HFFc6 (cell line): ENCODE measurements at places on chromosomes 4 and X.

DNA sequence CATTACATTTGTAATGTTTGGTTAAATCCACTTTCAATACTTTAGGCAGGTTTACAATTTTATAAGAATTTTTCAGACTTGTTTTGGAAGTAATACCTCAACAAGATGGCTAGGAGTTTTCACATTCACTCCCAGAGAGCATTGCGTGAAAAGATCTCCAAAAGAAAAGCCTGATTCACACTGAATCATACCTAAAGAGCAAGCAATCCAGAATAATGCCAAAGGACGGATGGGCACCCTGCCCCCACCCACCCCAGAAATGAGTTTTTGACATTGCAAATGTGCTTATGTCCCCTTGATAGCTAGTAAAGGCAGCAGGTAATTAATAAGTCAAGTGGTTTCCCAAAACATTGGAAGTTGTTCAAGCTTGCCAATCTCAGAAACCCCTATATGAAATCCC, 557.7 kb upstream of the TENM3 start:
- peak; percentile 45 for DNase-seq

DNA sequence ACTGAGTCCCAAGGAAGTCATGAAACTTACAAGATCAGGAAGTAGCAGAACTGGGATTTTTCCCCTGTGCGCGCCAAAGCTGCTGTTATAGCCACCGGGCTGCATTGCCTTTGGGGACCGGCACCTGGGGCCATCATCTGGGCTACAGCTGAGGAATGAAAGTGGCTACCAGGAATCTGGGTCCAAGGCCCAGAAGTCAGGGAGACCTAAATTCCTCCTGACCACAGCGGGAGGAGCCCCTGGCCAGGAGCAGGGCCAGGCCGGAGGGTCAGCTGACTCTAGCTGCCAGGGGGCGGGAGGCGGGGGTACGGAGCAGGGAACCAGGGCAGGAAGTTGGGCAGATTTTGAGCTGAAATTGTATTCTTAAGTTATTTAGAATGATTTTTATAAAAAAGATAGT, 242.4 kb downstream of the EVC2 start:
- no peak for DNase-seq

GRCh38 chrX:131288738-131289511, at the start of gene IGSF1:
Gene IGSF1 (minus strand): TSS chrX:131289306. CDS start chrX:131286674, 2,632 bp downstream.
- DNase-seq, result no peak

GRCh38 chr4:156594624-156595023, 377.0 kb downstream of the PDGFC start:
- DNase-seq, result no peak

DNA sequence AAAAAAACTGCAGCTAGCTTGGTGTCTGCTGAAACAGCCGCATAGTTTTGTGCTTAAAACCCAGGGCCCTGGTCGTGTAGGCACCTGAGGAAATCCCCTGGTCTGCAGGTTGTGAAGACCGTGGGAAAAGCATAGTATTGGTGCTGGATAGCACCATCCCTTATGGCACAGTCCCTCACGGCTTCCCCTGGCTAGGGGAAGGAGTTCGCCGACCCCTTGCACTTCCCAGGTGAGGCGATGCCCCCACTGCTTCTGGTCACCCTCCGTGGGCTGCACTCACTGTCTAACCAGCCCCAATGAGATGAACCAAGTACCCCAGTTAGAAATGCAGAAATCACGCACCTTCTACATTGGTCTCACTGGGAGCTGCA, 1105.1 kb downstream of the STPG2 start:
- DNase-seq, result no peak

GRCh38 chr4:101419336-101420135, 72.2 kb upstream of the PPP3CA start:
- no peak for DNase-seq

DNA sequence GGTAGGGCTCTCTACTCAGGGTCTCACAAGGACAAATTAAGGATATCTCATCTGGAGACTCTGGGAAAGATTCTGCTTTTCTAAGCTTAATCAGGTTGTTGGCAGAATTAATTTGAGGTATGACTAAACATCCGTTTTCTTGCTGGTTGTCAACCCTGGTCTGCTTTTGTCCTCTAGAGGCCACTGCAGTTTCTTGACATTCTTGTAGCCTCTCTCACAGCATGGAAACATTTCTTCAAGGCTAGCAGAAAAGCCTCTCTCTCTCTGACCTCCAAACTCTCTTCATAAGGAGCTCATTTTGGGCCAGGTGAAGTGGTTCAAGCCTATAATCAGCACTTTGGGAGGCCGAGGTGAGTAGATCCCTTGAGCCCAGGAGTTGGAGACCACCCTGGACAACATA, 749.5 kb upstream of the PCDH7 start:
- DNase-seq, result peak; percentile 5

DNA sequence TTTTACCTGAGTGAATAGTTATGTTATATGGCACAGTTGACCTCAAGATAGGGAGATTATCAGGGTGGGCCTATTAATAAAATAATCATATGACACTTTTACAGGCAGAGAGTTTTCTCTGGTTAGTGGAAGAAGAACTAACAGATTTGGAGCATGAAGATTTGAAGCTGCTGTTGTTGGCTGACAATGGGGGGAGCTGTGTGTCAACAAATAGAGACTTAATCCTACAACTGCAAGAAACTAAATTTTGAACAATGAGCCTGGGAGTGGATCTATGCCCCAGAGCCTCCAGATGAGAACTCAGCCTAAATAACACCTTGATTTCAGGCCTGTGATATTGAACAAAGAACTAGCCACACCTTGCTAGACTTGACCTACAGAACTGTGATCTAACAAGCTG, 7.2 kb upstream of the CCSER1 start:
- DNase-seq, result no peak

GRCh38 chr4:107449611-107450369, 270.2 kb downstream of the PAPSS1 start:
- DNase-seq, result no peak

DNA sequence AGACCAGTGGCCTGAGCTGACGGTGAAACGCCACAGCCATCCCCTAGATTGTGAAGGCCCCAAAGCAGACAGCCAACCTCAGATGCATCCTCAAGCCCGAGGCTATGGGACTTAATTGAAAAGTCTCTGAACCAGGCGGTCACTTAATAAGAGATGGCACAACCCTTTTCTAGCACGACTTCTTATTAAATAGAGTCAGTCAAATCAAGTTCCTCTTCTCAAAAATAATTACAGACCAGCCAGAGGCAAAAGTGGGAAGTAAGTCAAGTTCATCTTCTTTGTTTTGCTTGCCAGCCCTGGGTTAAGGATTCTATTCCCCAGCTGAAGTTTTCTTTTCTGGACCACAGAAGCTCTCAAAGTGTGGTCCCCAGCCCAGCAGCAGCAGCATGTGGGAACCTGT, 9.7 kb upstream of the SH3KBP1 start:
- DNase-seq, result no peak

- DNase-seq, result peak; percentile 32
Measured at GRCh38 chr4:74555231-74555630, 110.3 kb downstream of the AREG start.

DNA sequence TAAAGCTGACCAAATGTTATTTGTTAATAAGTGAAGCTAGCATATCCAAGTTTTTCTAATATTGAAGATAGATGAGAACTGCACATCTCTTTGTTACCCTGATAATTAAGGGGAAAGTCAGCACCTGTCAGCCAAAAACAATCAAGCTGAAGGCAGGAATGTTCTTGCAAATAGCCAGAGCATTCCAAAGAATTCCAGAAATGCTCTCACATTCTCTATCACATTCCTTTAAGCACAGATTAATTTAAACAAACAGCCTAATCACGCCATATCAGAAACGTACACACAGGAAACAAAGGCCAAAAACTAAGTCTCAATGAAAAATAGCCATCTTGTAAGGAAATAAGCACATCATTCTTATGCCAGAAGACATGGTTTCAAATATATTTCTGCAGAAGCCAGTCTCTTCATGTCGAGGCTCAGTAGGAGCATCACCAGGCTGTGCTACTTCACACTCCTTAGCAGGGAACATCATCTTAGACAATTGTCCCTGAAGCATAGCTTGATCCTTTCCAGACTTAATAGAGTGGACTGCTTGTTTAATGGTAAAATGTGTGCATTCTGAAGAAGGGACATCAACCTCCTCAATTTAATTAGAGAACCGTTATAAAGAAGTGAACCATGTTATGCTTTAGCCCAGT, 252.9 kb upstream of the TTC29 start:
- no peak for DNase-seq

- DNase-seq, result no peak
Measured at GRCh38 chr4:78568640-78569305, 17.2 kb downstream of the ANXA3 start.

GRCh38 chrX:40104985-40105834, 7.5 kb upstream of the BCOR start:
- DNase-seq, result no peak

GRCh38 chr4:18935659-18936345, 914.2 kb upstream of the LCORL start:
- no peak for DNase-seq

DNA sequence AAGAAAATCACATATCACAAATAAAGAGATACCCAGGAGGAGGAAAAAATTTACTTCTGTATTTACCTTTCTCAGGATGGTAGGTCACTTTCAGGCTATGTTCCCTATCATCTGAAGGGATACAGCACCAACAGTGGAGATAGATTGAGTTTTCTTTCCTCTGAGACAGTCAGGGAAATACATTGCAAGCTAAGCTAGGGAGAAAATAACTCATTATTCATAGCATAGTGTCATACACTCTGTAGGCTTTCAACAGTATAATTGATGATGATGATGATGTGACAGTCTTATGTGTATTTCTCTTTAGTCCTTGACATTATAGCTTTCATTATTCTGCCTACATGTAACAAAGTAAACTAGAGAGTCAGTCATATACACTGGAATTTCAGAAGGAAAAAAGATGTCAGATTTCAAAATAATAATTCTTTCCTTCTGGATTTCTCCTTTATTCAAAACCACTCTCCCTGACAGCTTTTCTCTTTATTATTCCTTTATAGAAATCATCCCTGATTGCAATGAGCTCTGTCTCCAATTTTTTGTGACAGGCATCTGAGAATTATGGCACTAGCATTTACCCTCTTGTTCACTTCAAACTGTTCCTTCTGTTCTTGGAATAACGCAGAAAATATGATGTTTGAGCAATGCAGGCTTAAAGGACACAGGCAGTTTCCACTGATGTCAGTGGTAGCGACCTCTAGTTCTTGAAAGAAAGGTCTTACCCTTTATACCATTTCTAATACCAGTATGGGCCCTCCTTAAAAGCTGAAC, 169.1 kb upstream of the EPHA5 start:
- no peak for DNase-seq

DNA sequence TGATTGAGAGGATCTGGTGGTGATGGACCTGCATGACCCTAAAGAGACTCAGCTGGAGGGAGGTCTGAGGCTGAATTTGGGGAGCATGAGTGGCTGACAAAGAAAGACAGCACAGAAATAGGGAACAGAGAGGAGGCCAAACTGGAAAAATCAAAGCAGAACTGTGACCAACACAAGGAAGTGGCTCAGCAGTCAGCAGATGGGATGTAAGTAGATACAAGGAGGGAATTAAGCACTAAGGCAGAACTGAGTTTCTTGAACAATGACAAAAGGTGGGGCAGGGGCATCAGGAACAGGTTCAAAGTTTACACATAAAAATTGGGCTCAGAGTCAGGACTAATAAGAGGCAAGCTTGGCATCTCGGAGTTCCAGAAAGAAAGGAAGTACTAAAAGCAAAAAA, 144.3 kb upstream of the KLF3 start:
- no peak for DNase-seq

DNA sequence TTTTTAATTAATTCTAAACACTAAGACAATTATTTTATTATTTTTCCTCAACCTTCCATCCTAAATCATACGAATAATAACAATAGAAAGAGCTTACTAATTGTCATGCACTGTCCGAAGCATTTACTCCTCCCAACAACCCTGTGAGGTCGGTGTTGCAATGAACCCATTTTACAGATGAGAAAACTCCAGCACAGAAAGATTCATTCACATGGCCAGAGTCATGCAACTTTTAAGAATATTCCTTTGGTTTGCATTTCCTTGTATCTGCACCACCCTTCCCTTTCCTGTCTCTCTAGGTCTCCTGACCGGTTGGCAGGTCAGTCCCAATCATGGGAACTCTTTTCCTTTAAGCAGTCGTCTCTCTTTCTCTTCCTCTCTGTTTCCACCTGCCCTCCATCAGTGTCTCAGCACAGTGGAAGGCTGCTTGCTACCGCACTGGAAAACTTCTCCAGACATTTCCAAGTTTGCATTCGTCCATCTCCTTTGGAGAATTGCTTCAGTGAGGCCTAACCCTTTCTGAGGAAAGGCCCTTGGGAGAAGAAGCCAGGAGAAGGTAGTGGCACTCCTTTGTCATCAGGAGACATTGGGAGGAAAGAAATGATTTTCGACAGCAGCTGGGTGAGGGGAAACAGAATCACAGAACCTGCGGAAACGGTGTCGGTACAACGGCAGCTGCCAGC, 1.9 kb upstream of the TMSB4X start:
- no peak for DNase-seq

GRCh38 chr4:1023075-1023640, 11.7 kb downstream of the FGFRL1 start:
- no peak for DNase-seq

GRCh38 chrX:139738581-139738980, 30.6 kb upstream of the MCF2 start:
- no peak for DNase-seq
